Coronary artery (tissue), 2 donors: ENCODE measurements at places on chromosomes 1 and 21.

GRCh38 chr1:64484651-64485050 lies 14.7 kb downstream of the CACHD1 start:
- DNase-seq = no peak

GRCh38 chr1:12617511-12617900 lies 504 bp downstream of the DHRS3 start:
- DNase-seq = no peak

DNA sequence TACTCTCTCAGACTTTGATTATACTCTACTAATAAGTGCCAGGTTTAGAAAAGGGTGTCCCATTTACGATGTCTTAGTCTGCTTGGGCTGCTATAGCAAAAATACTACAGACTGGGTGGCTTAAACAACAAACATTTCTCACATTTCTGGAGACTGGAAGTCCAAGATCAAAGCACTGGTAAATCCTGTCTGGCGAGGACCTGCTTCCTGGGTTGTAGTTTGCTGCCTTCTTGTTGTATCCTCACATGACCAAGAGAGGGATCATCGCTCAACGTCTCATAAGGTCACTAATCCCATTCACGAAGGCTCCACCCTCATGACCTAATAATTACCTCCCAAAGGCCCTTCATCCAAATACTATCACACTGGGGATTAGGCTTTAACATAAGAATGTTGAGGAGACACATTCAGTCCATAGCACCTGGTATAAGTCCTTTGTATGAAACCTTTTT lies 12.0 kb downstream of the PRDX6 start:
- no peak for DNase-seq

GRCh38 chr1:207840380-207840779 lies 70.5 kb downstream of the CD34 start:
- DNase-seq = peak; percentile 40

GRCh38 chr1:173635116-173635515 lies at the start of gene TEX50:
Gene TEX50 (plus strand): TSS chr1:173635338. CDS start chr1:173635522, 184 bp downstream.
- DNase-seq = no peak

DNA sequence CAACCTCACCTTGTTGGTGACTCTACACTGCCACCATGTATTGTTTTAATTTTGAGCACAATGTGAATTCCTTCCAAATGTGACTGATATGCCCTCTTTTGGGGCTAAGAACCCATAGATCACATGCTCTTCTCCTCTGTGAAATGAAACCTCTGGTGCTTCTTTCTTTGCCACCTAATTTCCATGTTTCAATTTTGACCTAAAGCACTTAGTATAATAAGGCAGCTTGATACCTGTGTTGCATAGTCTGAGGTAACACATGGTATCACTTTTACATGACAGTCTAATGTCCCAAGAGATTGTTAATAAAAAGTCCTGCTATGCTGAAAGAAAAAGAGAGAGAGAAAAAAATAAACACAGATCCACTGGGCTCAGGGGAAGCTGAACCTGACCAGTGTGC lies 24.2 kb downstream of the CLEC20A start:
- DNase-seq = no peak

DNA sequence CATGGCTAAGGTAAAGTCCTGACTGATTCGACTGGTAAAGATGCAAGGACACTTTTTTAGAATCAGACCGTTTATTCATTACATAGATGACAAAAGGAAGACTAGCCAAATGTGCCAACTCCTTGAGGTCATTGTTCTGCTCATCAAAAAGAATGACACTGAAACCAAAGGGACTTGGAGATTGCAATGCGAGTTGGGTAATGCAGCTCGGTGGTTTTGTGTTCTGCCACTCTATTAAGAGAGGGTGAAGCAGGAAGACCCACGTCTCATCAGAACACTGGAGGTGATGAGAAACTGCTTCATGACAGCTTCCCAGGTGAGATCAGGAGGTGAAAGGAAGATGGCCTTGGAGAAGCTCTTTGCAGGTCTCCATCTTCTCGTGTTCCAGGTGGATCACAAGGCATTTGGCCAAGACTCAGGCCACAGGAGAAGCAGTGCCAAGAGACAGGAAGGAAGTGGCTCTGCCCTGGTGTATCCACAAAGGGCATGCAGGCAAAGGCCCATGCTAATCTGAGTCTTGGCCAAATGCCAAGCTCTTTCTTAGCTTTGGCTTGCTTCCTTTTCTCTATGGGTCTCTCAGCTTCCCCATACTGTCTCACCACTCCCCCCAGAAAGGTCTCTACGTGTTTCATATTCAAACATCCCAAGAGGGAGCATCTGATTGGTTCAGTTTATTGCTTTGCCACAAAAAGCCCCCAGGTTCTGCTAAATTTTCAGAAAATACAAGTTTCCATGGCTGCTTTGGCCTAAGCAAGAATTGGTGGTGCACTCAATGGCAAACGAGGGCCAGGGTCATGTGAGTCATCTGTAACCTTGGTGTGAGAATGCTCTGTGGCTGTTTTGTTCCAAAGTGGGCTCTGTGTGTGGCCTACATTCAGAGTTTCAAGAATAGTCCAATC lies 5.7 kb upstream of the CCT8 start:
- no peak for DNase-seq

- DNase-seq = peak; percentile 61
These were observed 8.8 kb downstream of the PRXL2B start for GRCh38 chr1:2595261-2595811.

DNA sequence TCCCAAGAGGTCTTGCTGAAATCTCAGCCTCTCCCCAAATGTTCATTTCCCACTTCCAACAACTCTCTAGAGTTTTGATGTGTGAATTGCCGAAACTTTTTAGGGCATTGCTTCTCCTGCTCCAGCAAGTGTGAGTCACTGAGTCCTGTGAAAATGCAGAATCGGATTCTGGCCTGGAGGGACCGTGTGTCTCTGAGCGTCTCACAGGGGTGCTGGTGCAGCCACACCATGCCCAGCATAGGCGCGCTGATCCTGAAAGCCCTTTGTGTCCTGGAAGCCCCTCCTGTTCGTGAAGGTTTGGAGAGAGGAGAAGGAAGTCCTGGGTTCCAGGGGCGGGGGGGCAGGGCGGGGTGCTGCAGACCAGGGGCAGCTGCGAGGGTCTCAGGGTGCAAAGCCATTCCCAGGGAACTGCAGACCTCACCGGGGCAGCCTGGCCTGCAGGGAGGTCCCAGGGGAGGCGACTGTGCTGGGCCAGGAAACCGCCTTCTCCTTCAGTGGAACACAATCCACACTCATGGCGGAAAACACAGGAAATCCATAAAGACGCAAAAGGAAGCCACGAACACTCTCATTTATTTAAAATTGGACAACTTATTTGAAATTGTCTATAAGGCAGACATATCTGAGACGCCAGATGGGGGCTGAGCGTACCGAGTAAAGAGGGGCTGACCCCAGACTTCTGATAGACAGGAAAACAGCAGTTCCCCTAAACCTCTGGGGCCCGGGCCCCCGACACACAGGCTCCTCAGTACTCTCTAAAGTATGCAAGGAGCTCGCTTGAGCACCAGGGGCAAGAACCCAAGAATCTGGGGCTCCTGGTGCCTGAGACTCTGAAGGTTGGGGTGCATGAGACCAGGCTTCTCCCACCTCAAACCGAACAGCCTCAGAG lies 43.5 kb upstream of the ADARB1 start:
- DNase-seq = peak; percentile 70

DNA sequence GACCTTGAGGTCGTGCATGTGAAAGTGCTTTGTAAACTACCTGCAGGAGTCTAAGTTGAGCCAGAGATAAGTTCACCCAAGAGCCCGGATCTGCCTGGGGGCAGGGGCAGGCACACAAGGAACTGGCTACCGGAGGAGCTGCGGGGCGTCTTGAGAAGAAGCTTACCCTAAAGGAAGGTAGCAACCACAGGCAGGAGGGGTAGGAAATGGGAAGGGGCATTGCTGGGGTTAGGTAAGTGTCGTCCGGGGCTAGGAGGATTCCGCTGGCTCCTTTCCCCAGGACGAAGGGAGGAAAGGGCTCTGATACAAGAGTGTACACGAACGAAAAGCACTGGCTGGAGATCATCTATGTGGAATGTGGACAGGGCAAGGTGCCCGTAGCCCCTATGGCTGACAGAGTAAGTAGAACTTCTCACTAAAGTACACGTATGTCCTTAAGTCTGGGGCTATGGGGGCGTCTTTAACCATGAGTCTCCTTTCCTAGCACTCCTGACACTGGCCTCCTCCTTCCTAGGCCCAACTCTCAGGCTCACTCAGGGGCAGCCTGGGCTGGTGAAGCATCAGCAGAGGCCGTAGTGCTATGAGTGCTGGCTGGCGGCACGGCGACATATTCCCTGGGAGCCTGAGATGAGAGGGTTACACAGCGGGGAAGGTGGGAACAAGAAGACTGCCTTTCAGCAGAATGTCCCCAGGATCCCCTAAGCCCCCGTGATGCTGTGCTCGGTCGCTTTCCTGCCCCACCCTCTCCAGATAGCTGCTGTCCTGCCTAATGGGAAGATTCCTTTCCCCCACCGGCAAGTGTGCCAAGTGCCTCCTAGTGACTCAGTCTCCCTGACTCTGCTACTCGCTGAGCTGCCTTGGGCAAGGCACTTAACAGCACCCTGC lies 9.1 kb upstream of the GALNT2 start:
- DNase-seq = no peak

DNA sequence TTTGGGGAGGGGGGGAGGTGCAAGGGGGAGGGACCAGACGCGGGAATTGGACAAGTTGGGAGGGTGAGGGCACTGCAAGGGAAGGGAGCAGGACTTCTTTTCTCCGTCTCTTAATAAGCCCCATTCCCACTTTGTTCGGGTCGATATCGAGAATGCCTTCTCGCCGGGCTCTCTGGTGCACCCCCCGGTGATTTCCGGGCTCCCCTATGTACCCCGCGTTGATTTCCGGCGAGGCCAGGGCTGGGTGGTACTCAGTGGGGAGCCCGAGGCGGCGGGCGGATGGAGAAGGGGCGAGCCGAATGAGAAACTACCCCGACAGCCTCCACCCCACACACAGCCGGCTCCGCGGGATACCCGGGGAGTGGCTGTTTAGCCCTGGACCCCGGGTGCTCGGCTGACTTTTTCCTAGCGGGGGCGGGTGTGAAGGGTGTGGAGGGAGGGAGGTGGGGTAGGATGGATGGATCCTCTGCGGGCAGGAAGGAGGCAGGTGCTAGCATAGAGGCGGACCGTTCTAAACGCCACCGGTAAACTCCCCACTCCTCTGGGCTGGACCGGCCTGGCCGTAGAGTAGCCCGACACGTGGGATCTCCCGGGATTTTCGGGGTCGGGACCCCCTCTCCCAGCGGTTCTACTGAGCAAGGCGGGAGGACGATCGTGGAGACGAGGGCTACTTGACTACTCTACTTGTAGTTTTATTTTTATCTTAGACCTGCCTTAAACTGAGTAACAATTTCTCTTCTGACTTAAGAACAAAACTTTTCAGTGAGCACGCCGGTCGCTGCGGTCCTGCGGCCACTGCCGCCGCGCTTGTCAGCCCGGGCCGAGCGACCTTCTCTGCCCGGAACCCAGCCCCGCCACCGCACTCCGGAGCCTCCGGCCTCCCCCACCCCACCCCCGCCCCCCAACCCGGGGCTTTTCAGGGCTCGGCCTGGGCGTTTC lies 1.0 kb downstream of the RNF220 start:
- peak; percentile 73 for DNase-seq

DNA sequence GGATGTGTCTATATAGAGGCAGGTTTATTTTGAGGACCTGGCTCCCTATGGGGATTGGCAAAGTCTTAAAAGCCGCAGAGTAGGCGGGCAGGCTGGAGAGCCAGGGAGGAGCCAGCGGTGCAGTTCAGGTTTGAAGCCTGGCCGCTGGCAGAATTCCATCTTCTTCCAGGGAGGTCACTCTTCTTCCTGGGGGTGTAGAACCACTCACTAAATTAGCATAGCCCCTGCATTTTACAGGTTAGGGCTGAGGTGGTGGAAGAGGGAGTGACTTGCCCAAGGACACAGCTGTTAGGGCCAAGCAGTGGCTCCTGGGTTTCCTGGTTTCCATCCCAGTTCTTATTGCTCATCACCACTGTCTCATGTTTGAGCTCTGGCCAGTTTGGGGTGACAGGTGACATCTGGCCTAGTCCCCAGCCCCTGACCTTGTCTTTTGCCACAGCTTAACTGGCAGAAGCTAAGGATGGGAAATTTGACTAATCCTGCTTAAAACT lies 1.4 kb downstream of the PINK1 start:
- no peak for DNase-seq

- no peak for DNase-seq
These were observed 117.5 kb downstream of the TGFB2 start for GRCh38 chr1:218462587-218462986.

DNA sequence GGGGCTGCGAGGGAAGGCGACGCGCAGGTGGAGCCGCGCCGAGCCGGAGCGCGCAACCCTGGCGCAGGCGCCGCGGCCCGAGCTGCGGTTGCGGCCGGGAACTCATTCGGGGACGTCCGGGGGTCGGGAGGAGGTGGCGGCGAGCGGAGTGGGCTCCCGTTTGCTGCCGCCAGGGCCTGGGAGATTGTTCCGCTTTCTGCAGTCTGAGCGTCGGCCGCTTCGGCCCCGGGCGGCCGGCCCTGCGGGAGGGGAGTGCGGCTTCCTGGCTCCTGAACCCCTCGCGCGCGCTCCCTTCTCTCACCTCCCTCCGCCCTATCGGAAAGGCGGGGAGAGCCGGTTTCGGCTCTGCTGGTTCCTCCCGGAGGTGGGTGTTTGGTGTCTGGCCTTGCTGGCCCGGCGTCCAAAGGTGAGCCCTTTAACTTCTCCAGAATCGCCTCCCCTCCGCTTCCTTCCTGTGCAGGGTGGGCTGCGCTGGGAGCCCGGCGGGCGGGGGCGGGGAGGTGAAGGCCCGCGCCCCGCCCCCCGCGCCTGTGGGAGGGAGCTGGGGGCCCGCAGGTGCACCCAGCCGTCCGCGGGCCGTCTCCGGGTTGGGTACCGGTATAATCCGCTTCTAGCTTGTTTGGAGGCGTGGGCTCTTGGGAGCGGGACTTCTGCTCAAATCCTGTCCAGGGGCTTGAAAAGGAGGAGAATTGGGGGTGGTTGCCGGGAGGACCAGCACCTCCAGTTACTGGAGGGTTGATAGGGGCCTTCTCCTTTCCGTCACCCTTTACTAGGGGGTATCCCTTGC lies 683 bp downstream of the LRRC8D start:
- DNase-seq = peak; percentile 74

GRCh38 chr1:235683653-235684052 lies 34.1 kb upstream of the GNG4 start:
- no peak for DNase-seq

DNA sequence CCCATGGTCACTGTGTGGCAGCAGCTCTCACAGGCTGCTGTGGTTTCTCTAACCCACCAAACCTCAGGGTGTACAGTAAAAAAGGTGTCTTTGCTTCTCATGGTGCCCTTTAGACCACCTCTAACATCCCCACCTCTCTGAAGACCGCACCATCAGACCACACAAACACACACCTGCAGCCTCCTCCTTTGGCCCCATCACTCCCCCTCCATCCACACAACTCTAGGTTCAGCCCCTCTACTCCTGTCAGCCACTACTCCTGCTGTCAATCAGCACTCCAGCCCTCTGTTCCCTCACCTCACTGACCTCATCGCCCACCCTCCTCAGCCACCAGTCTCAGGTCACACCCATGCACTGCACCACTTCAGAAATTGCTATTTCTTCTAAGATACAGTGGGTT lies 7.5 kb downstream of the ZNF692 start:
- DNase-seq = no peak
